ENCODE measurements at places on chromosomes 16 and 17.

DNA sequence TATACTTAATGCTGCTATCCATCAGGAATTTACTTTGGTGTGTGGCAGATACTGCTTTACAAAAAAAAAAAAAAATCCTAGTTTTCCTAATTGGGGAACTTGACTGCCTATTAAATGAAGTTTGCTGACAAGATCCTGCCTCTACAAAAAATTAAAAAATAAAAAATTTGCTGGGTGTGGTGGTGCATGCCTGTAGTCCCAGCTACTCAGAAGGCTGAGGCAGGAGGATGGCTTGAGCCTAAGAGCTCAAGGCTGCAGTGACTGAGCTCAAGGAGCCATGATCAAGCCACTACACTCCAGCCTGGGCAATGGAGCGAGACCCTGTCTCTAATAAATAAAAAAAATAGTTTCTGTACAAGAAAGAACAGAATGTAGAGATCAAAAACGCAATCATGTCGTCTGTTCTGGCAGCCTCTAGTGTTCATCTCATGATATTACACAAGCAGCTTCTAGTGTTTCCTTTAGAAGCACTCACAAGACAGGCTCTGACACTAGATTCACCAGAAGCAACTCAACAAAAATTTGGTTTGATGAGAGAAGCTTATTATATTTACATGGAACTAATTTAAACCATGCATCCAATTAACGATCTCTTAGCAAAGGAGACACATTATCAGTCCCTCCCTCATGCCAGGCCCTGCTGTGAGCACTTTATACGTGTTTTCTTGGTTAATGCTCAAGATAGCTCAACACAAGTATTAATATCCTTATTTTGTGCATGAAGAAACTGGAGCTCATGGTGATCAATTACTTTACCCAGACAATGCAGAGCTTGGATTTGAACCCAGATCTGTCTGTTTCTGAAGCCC is 6.8 kb upstream of the KRTAP17-1 start:
- peak; percentile 16 for DNase-seq

GRCh38 chr16:29198731-29199521 is 207.6 kb downstream of the NPIPB11 start:
- DNase-seq, result no peak

GRCh38 chr16:71360378-71360777 is 1.9 kb downstream of the CALB2 start:
- DNase-seq, result no peak

- peak; percentile 51 for DNase-seq
Measured at GRCh38 chr17:65564793-65565192, 3.3 kb upstream of the AXIN2 start.

- no peak for DNase-seq
Measured at GRCh38 chr16:1941162-1942046, 1.6 kb downstream of the MSRB1 start.

- DNase-seq, result no peak
Measured at GRCh38 chr16:50925758-50926357, 184.0 kb downstream of the CYLD start.

GRCh38 chr16:26795184-26795583 is 271.5 kb upstream of the C16orf82 start:
- no peak for DNase-seq

DNA sequence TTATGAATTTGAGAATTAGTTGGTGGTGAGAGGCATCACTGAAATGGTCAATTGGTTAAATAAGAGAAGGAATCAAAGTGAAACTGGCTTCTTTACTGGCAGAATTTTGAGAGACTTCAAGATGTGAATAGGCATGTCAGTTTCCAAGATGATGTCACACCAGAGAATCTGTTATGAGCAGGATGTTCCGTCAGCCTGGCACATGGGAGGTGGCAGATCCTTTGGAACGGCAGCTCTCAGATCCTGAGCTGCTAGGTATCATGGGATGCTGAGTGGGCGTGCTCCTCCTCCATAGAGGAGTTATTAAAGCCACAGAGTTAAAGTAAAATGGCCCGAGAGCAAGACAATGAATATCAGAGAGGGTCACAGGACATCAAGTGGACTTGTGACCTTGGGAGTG is 444.3 kb upstream of the HSBP1 start:
- DNase-seq, result no peak

- DNase-seq, result no peak
Measured at GRCh38 chr17:81869221-81870130, 1.7 kb downstream of the ARHGDIA start.

GRCh38 chr16:6701096-6701495 is 631.5 kb upstream of the RBFOX1 start:
- no peak for DNase-seq

DNA sequence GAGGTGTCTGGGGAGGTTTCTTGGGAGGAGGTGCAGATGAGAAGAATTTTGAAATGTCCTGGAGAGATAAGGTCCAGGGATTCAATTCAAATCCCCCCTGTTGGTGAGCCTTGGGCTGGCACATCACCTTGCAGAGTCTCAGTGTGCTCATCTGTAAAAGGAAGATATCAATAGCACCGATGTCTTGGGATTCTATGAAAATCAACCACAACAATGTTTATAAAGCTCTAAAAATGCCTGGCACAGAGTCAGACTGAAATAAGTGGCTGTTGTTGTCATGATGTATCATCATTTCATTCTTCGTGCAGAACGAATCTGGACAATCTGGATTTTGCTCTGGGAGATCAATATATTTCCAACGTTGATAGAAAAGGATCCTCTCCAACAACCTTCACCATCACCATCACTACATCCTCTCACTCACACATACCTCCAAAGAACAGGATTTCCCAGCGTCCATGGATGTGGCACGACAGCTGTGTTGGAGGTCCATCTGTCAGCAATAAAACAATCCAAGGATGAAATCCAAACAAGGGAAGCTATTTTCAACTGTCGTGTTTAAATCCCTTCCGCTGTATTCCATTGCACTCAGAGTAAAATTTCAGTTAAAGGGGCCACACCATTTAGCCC is 393.7 kb upstream of the DYNLRB2 start:
- DNase-seq, result no peak

DNA sequence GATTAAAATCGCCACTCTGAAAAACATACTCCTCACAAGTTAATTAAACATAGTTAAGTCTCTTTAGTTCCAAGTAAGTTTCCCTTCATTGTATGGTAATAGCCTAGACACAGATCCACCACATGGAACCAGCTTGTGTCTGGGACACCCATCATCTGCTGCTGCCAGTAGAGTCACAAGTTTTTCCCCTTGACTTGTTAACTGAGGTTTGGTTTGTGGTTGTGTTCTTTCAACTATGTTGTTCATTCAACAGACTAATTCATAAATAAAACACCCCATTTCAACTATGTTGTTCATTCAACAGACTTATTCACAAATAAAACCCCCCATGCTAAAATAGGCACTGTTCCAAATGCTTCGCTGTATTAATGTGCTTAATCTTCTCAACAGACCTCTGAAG is 24.4 kb downstream of the YWHAE start:
- DNase-seq, result no peak

GRCh38 chr16:8887952-8888560 is 5.9 kb downstream of the LITAFD start:
- no peak for DNase-seq

GRCh38 chr16:67441271-67441753 is 10.4 kb downstream of the HSD11B2 start:
- peak; percentile 90 for DNase-seq

- DNase-seq, result no peak
Measured at GRCh38 chr16:46772463-46772862, 24.3 kb upstream of the MYLK3 start.

DNA sequence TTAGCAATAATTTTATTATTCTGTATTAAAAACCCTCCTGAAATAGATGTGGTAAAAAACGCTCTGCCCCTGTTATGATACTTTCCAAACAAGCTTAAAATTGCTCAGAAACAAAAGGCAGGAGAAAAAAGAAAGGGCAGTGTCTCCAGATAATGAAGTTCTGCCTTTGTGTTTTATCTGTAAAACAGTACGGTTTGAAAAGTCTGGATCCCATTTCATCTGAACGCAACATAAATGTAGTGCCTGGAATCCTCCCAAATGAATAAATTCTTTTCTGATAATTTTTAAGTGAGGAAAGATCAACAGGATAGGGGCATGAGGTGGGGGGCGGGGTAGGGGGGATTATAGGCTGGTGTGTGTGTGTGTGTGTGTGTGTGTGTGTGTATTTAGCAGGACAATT is 87.5 kb upstream of the SOX9 start:
- no peak for DNase-seq

DNA sequence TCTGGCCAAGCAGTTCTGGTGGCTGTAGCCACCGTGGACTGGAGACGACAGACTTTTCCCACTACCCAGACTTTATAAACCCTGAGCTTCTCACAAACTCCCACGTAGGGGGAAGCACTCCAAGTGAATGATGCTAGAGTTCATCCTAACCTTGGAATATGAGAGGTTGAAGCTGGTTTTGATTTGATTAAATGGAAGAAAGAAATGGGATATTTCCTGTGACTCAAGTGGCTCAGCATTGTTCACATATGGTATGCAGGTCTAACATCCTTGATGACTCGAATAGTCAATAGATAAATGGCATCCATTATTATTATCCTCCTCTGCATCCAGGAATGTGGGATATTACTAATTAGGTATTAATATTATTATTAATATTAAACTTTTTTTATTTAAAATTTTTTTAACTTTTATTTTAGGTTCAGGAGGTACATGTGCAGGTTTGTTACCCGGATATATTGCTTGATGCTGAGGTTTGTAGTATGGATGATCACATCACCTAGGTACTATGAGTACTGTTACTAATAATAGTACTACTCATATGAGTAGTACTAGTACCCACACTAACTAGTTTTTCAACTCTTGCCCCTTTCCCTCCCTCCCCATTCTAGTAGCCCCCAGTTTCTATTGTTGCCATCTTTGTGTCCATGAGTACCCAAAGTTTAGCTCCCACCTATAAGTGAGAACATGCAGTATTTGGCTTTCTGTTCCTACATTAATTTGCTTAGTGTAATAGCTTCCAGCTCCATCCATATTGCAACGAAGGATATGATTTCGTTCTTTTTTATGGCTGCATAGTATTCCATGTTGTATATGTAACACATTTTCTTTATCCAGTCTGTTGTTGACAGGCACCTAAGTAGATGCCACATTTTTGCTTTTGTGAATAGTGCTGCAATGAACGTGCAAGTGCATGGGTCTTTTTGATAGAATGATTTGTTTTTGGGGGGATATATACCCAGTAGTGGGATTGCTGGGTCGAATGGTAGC is 22.9 kb downstream of the PIK3R6 start:
- DNase-seq, result no peak

- DNase-seq, result no peak
Measured at GRCh38 chr17:7138800-7139381, 24.3 kb upstream of the ASGR2 start.

GRCh38 chr16:1069154-1069553 is 3.4 kb upstream of the SSTR5 start:
- DNase-seq, result no peak

DNA sequence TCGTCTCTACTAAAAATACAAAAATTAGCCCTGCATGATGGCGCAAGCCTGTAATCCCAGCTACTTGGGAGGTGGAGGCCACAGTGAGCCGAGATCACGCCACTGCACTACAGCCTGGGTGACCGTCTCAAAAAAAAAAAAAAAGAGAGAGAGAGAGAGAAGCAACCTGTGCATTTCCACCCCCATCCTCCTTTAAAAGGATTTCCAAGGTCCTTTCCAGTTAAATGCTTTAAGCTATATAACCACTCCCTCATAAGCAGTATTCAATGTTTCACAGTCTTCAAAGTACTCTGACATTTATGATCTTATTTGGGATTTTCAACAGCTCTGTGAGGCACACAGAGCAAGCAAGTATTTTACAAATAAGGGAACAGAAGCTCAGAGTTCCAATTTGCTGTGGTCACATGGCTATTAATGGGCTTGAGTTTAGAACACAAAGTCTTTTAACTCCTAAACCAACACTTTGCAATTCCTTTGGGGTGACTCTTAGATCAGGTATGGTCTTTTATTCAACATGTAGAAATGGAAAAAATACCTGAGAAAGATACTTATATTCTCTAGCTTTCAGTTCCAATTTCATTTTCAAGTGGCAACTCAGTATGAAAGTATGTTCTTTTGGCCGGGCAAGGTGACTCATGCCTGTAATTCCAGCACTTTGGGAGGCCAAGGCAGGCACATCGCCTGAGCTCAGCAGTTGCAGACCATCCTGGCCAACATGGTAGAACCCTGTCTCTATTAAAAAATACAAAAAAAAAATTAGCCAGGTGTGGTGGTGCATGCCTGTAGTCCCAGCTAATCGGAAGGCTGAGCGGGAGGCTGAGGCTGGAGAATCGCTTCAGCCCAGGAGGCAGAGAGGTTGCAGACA is 31.3 kb downstream of the SPOP start:
- no peak for DNase-seq

DNA sequence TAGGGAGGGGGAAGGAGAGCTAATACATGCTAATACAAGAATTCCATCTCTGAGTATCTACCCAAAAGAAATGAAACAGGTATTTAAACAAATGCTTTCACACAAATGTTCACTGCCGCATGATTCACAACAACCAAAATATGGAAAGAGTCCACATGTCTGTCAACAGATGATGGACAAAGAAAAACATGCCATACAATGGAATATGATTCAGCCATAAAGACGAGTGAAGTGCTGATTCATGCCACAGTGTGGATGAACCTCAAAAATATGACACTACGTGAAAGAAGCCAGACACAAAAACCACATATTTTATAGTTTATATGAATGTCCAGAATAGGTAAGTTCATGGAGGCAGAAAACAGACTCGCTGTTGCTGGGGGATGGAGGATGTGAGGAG is 321.4 kb downstream of the FOXL1 start:
- DNase-seq, result no peak

- no peak for DNase-seq
Measured at GRCh38 chr17:50961282-50962220, 95.4 kb upstream of the TOB1 start.

GRCh38 chr16:27745348-27745747 is 195.4 kb downstream of the KATNIP start:
- no peak for DNase-seq

- no peak for DNase-seq
Measured at GRCh38 chr16:68607443-68607842, 37.7 kb upstream of the CDH3 start.

DNA sequence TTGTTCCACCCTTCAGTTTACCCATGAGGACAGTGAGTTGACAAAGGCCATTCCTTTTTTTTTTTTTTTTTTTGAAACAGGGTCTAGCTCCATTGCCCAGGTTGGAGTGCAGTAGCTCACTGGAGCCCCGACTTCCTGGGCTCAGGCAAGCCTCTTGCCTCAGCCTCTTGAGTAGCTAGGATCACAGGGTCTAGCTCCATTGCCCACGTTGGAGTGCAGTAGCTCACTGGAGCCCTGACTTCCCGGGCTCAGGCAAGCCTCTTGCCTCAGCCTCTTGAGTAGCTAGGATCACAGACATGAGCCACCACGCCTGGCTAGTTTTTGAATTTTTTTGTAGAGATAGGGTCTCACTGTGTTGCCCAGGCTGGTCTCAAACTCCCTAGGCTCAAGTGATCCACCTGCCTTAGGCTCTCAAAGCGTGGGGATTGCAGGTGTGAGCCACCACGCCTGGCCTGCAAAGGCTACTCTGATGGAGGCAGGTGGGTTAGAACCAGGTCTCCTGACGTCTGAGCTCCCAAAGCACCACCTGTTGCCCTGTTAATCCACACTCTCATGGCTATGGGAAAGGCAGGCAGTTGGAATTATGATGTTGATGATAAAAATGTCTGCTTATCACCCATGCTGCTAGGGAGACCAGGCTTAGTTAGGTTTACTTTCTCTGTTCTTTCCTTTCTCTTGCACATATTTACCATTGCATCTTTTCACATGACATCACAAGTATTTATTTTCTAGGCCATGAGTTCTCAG is 65.2 kb downstream of the KSR1 start:
- no peak for DNase-seq

GRCh38 chr16:24430954-24431760 is 108.2 kb upstream of the RBBP6 start:
- DNase-seq, result no peak

All from NCI-H1092 (cell line).